ENCODE measurements at places on chromosomes 13 and 19.

- no peak for DNase-seq
Measured at GRCh38 chr19:19533841-19534240, 4.2 kb upstream of the CILP2 start.

GRCh38 chr13:29693275-29693945 is 97.9 kb upstream of the SLC7A1 start:
- no peak for DNase-seq

GRCh38 chr19:48149430-48149829 is 20.7 kb downstream of the LIG1 start:
- no peak for DNase-seq

DNA sequence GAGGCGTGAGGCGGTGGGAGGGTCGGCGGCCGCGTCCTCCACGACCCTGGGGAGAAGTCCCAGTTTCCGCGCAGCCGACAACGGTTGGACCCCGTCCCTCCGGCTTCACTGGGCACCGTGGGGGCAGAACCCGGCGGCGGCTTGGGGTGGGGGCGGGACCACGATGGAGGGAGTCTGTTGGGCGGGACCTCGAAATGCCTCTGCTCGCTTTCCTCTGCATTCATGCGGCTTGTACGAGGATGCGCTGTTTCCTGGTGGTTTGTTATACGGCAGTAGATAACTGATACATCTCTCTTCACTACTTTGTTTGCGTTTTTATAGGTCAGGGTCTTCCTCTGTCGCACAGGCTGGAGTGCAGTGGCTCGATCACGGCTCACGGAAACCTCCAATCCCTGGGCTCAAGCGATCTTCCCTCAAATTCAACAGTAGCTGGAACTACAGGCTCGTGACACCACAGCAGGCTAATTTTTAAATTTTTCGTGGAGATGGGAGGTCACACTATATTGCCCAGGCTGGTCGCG is 24.6 kb upstream of the ZNF846 start:
- peak; percentile 73 for DNase-seq

DNA sequence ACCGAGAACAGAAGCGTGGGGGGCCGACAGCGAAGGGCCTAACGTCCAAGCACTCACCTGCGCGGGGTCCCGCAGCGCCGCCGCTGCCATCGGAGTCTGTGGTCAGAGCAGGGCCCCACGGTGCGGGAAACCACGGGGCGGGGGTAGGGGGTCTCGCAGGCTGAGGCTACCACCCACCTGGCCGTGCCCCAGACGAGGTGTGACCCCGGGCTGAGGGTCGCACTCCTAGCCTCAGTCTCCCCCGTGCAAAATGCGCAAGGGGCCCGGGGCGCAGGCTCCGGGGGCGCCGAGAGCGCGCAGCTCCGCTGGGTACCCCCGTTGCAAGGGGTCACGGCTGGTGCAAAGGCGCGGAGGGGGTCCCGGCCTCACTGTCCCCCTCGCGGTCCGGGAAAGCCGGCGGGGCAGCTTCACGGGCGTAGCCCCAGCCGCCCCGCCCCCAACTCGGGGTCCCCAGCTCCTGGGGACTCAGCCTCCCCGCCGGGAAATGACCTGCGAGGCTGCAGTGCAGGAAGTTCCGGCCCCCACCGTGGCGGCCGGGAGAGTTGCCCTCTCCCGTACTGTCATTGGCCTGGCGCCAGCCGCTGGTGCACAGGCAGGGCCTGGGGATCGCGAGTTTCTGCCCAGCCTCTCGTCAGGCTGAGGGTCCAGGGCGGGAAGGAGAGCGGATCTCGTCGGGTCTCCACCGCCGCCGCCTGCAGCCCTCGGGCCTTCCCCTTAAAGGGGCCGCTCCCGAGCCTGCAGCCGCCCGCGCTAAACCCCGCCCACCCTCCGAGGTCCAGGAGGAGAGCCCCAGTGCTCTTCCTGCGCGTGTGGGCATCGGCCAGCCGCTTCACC is at the start of gene ZNF792:
Gene ZNF792 (minus strand): TSS at position 657 of the 834 bp plus-strand sequence. CDS start 567 bp downstream, at position 90.
- peak; percentile 66 for DNase-seq

- no peak for DNase-seq
Measured at GRCh38 chr13:97567510-97568243, 133.7 kb downstream of the RAP2A start.

DNA sequence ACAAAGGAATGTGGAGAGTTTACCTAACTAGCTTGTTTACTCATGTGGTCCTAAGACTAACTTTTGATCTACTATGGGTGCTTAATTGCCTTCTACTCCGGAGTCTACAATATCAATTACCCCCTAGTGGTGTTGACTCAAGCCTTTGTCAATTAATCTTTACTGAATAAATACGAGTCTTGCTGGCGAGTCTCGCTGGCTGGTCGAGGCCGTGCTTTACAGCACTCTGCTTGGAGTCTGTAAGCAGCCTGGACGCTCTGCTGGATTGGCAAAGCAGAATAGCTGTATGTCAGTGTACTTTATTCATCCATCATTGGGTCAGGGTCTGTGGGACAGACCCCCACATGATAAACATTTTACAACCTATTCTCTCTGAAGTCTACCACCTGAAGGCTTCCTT is 9.9 kb upstream of the SPART start:
- no peak for DNase-seq

- no peak for DNase-seq
Measured at GRCh38 chr13:100156788-100157187, 67.9 kb downstream of the PCCA start.

DNA sequence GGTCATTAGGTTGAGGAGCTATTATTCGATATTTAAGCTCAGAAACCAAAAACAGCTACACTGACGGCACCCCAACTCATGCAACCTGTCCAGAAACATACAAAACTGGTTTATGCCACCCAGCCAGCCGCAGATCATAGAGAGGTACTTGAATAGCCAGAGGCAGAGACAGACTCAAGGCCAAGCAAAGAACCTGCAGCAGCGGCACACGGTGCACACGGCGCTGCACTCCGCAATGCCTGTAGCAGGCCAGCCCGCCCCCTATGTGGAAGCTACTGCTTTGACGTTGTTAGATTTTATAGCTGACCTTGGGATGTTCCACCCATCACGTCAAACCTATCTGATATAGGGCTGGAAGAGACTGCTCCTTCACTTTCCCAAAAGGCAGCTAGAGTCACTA is 11.9 kb upstream of the DHRS12 start:
- no peak for DNase-seq

GRCh38 chr19:46691104-46691503 is 25.8 kb downstream of the PRKD2 start:
- DNase-seq, result no peak

- no peak for DNase-seq
Measured at GRCh38 chr19:29881386-29881785, 60.7 kb upstream of the URI1 start.

DNA sequence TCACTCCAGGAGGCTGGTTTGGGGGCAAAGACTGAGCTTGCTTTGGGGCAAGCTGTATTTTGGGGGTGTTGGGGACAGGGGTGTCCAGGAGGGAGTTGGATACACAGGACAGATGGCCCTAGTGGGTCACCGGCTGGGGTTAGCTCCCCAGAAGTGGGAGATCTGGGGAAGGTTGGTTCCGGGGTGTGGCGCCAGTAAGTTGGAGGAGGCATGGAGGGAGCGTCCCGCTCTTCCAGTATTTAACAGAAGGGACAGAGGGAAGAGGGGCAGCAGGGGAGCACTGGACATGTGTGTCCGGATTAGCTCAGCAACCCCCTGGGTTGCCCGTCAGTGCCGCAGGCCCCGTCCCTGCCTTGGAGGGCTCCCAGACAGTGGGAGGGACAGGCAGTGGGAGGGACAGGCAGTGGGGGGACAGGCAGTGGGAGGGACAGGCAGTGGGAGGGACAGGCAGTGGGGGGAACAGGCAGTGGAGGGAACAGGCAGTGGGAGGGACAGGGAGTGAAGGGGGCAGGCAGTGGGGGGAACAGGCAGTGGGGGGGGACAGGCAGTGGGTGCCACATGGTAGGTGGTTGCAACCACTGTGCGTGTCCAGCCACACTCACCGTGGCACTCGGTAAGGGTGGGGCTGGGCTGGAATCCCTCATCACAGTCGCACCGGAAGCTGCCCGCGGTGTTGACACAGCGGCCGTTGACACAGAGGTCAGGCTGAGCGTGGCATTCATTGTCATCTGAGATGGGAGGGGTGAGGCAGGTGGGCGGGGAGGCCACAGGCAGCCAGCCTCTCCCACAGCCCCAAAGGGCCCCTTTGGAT is 33.2 kb downstream of the CCL25 start:
- no peak for DNase-seq

DNA sequence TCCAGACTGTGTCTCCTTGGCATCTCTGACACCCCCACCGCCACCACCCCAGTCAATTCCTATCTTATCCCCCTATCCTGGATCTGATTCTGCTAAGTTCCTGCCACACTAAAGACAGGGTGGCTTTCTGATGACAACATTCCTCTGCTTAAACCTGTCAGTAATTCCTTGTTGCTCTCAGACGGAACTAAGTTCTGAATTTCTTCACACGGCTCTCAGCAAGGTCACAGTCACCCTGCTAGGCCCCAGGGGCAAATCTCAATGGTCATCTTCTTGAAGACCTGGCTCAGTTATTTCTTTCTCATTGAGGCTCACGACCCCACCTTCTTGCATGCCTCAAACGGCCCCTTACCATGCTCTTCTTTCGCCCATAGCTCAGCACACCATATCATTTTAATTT is 7.6 kb downstream of the ALOX5AP start:
- DNase-seq, result no peak

- no peak for DNase-seq
Measured at GRCh38 chr19:31350033-31350692, 927 bp upstream of the TSHZ3 start.

DNA sequence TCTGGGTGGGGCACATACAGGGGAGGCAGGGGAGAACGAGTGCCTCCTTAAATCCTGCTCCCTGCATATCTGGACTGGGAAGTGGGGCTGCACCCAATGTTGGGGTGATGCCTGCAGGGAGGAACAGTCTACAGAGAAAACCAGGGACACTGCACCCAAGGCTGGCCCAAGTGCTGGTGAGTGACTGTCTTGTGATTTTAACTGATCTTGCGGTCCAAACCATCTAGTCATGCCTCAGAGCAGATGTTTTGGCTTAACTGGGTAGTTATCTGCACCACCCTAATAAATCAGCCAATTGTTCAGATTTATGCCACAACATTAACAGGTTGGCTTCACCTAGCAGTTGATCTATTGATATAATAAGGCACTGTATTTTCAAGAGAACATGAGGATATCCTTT is 219.2 kb upstream of the IRS2 start:
- no peak for DNase-seq

GRCh38 chr13:97979051-97979450 is 25.6 kb downstream of the IPO5 start:
- no peak for DNase-seq

DNA sequence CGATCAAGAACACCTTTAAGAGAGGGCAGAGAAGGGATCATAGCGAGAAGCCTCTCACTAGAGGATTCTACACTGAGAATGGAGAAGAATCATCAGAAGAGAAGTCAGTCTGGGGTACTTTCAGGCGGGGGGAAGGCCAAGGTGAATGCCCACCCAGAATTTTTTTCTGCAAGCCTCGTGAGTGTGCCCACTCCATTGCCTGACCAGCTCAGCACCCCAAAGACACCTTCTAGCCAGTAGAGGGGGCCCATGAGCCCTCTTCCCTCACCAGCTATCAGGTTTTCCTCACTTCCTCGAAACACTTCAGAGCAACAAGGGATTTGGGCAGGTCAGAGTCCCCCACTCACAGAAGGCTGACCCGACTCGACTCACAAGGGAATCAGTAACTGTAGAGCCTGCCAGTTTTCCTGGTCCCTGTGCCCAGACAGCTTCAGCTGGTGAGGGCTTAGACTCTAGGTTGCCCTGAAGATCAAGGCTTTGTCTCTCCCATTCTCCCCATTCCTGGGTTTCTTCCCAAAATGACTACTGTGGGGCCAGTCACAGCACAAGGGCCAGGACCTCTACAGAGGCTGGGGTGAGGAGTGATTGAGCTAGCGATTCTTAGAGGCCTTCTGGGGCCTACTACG is 18.4 kb downstream of the NLRP13 start:
- DNase-seq, result no peak

- no peak for DNase-seq
Measured at GRCh38 chr13:32629313-32629712, 43.1 kb downstream of the PDS5B start.

DNA sequence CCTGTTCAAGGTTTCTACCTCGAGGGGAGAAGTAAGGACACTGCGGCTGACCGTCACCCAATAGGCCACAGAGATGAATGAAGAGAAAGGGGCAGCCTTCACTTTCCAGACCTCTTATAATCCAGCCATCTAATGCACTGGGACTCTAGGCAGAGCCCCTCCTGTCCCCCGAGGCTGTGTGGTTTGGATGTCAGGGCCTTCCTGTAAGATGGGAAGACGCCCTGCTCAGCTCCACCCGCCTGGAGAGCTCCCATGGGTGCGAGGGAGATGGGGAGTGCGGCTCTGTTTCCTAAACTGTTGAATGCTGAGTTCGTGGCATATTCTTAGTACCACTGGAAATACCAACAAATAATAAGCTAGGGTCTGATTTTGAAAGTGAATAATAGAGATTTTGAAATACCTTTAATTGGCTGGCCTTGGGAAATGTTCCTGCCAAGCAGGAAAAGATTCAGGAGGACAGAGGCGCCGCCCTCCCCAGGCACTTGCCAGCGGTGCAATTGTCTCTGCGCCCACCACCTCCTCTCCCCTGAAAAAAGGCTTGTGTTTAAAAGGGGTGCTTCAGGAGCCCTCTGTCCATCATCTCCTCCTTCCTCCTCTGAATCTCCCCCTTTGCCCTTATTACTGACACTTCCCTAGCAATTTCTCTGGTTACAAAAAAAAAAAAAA is 85.4 kb upstream of the GPR183 start:
- DNase-seq, result no peak

DNA sequence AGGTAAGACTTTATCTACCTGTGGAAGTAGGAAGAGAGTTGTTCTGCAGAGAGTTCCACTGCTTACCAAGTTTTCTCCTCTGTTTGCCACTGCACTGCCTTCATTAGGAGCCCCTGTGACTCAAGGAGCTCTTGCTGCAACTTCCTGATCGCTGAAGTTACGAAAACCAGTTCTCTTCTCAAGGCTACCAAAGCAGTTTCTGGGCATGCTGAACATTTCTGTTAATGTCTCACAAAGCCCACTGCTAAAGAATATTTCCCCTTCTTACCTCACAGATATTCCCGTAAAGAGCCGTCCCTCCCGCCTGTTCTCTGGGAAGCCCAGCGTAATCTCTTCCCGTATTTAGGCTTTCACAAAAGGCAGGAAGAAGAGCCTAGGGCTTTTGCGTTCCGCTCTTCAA is 82.6 kb upstream of the OXGR1 start:
- DNase-seq, result no peak

DNA sequence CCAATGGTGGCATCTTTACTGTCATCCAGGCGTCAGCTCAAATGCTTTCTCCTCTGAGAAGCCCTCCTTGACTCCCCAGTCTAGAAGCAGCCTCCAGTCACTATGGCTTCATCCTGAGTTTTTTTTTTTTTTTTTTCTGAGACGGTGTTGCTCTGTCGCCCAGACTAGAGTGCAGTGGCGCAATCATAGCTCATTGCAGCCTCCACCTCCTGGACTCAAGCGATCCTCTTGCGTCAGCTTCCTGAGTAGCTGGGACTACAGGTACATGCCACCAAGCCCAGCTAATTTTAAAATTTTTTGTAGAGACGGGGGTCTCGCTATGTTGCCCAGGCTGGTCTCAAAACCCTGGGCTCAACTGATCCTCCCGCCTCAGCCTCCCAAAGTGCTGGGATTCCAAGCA is 4.2 kb downstream of the NRTN start:
- no peak for DNase-seq

- DNase-seq, result peak; percentile 83
Measured at GRCh38 chr19:55088543-55089341, 13.1 kb downstream of the EPS8L1 start.

- DNase-seq, result no peak
Measured at GRCh38 chr19:16425993-16426392, 45.8 kb downstream of the EPS15L1 start.

All from CD4-positive, alpha-beta T cell treated with Interleukin-17A for 4 hours (primary cell).